Regular cardiac myocyte (primary cell): ENCODE measurements at places on chromosomes 5 and 9. TPM values are rescaled to one million over a fixed set of nuclear protein-coding genes. Genes with fewer than 3 reads are reported as not detected.

The ACER2 gene
- 4.2 and 13.0 TPM in 2 replicates for total RNA-seq

The CNTLN gene
- total RNA-seq, result 8.6 and 10.1 TPM in 2 replicates

The SH2D3C gene
- 0.19 and 0.85 TPM in 2 replicates for total RNA-seq

The OTP gene
- total RNA-seq, result not detected in 2 replicates

The WDR31 gene
- 1.3 and 2.0 TPM in 2 replicates for total RNA-seq

The TEK gene
- 18.6 and 31.1 TPM in 2 replicates for total RNA-seq

The CKMT2 gene
- total RNA-seq, result 1.3 and 23.7 TPM in 2 replicates

The HAVCR2 gene
- under 0.01 and 0.56 TPM in 2 replicates for total RNA-seq

The IL4 gene
- not detected in 2 replicates for total RNA-seq

The MSANTD3 gene
- 74.8 and 77.0 TPM in 2 replicates for total RNA-seq

The SPATA6L gene
- 0.28 and 0.38 TPM in 2 replicates for total RNA-seq

The PCDH1 gene
- total RNA-seq, result 0.77 and 2.3 TPM in 2 replicates

The NSMF gene
- 15.2 and 17.3 TPM in 2 replicates for total RNA-seq
